ENCODE measurements at places on chromosomes 5 and 9. TPM values are rescaled to one million over a fixed set of nuclear protein-coding genes. Genes with fewer than 3 reads are reported as not detected.

GRCh38 chr5:116415182-116415581 is 159.4 kb downstream of the SEMA6A start:
- no peak for DNase-seq

DNA sequence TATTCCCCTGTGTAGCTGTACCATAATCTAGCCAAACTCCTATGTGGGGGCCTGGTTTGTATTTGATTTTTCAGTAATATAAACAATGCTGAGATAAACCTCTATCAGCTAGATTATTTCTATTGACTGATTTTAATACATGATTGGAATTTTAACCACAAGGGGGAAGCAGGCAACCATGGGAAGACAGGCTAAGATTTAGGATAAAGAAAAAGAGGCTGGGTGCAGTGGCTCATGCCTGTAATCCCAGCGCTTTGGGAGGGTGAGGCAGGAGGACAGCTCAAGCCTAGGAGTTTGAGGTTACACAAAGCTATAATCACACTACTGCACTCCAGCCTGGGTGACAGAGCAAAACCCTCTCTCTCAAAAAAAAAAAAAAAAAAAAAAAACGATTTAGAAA is 18.1 kb upstream of the GPX3 start:
- DNase-seq = no peak

ALDOB gene
- total RNA-seq = 265 TPM

PTBP3 gene
- 65.2 TPM for total RNA-seq

AK8 gene
- total RNA-seq = 0.98 TPM

All from mucosa of gallbladder (tissue), 1 donor.